ENCODE measurements at places on chromosomes 11 and 22.
A peak's percentile ranks its signal among the peaks of the same experiment; 100 is the strongest.

GRCh38 chr22:43343670-43344519 is 723 bp upstream of the SCUBE1 start:
- DNase-seq: no peak

DNA sequence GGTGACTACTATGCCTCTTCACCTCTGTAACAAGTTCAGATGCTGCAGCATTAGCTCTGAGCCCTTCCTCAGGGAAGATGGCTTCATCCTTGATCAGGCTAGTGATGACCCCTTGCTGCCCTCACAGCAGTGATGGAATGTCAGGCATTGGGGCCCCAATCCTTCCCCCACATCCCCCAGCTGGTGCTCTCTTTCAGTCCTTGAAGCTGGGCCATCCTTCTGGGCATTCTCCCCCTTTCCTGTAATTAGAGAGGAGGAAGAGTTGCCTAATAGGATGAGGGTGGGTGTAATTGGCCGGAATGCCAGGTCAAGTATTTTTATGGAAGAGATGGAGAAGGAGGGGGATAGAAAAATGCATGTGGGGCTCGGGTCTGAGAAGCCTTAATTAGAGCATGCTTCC is 62.6 kb downstream of the TRAF6 start:
- no peak for DNase-seq

GRCh38 chr11:10528121-10528520 is 12.9 kb downstream of the RNF141 start:
- no peak for DNase-seq

DNA sequence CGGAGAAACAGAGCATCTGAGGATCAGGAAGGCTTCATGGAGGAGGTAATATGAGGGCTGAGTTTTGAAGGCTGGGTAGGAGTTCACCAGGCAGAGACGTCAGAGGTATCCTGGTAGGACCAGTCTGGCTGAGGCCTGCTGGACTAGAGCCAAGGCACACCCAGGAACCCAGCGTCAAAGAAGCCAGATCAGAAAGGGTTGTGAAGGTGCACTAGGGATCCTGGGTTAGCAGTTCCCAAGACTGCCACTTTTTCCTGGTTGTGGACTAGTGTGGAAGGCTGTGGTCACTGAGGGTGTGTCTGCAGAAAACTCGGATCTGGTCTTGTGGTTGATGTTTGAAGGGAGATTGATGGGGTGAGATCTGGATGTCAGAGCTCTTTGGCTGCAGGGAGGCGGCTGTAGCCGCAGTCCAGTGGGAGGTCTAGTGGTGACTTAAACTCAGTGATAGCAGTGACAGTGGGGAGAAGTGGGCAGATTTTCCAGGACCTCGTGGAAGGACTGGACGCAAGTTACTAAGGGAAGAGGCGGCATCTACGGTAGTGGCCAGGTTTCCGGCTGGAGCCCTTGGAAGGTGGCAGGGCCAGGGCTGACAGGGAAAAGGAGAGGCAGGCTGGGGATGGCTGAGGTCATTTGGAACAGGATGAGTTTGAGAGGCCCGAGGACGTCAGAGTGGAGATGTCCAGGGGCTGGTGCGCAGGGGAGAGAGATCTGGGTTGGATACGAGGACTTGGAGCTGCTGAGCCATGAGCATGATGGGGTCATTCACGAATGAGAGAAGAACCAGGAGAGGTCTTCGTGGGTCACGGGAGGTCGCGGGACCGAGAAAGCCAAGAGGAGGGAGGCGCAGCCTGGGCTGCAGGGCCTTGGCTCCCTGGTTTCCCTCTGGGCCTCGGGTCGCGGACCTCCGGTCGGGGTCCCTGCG is 10.9 kb downstream of the RELA start:
- no peak for DNase-seq

- no peak for DNase-seq
Measured at GRCh38 chr11:37353192-37353591, 755.2 kb upstream of the RAG2 start.

GRCh38 chr22:30892286-30892685 is 76.3 kb downstream of the MORC2 start:
- DNase-seq: no peak

DNA sequence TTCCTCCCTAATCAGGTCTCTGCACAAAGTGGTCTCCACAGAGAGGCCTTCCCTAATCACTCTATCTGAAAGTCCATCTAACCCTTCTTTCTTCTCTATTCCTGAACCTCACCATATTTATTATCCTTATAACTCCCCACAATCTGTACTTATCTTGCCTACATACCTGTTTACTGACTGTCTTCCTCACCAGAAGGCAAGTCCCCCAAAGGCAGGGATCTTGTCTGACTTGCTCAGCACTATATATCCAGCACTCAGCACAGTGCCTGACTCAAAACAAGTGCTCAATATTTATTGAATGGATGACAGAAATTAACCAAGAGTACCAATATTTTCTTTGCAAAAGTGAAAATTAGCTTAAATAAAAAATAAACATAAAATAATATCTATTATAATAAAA is 5.5 kb downstream of the DCUN1D5 start:
- no peak for DNase-seq

GRCh38 chr11:117456027-117456720 is 128.5 kb downstream of the CEP164 start:
- DNase-seq: no peak

- DNase-seq: no peak
Measured at GRCh38 chr11:47220401-47220821, 5.6 kb downstream of the DDB2 start.

GRCh38 chr11:68959465-68960293 is 21.1 kb downstream of the MRGPRD start:
- DNase-seq: no peak

- no peak for DNase-seq
Measured at GRCh38 chr11:85974122-85974521, 94.8 kb downstream of the PICALM start.

DNA sequence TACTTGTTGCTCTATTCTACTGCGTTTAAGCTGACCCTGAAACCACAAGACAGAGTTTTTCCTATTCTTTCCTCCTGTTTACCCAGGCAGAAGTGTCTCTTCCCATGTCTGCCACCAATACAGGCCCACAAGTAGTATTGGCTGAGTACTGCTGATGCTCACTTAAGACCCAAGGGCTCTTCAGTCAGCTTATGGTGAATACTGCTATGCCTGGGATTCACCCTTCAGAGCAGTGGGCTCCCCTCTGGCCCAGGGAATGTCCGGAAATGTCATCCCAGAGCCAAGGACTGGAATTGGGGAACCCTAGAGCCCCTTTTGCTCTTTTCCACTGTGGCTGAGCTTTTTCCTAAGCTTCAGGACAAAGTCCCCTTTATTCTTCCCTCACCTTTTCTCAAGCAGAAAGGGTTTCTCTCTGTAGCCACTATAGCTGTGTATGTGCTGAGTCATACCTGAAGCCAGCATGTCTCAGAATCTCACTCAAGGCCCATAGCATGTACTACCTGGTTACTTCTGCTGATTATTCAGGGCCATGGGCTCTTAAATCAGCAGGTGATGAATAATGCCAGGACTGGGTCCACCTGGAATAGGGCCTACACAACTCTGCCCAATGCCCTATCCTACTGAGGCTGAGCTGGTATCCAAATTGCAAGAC is 745.8 kb upstream of the ANO5 start:
- no peak for DNase-seq

GRCh38 chr22:48456449-48456848 is 1371.2 kb downstream of the BRD1 start:
- no peak for DNase-seq

- no peak for DNase-seq
Measured at GRCh38 chr11:104765401-104766095, 132.7 kb downstream of the CASP12 start.

DNA sequence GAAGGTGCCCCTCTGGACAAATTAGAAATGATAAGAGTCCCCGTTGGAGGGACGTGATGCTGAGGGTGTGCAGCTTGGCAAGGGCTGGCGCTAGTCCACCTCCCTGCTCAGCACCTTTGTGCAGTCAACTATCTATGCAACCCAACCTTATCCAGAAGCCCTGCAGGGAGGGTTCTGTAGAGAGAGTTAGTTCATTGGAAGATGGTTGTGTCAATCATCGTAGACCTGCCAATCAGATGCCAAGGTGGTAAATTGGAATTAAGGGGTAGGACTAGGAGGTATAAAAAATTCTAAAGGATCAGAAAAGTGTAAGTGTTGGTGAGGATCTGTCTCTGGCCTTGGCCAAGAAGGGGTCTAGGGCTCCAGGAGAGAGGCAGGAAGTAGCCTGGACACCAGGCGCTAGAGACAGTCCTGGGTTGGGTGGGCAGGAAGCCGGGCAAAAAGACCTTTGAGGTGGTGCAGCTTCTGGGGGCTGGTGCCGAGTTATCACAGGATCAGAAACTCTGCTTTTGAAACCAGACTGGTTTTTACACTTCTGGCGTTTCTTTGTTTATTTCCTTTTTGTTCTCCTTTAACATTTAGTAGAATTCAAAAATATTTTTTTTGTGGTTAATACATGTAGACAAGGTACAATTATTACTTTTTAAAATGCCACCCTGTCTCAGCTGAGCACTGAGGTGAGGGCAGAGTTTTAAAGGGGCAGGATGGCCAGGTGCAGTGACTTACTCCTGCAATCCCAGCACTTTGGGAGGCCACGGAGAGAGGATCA is 1.6 kb downstream of the C1QTNF6 start:
- peak; percentile 39 for DNase-seq

- no peak for DNase-seq
Measured at GRCh38 chr11:35041070-35041554, 97.9 kb upstream of the CD44 start.

GRCh38 chr11:124717786-124718651 is 21.7 kb upstream of the NRGN start:
- DNase-seq: no peak

- DNase-seq: no peak
Measured at GRCh38 chr11:85960678-85961077, 105.5 kb downstream of the CCDC83 start.

DNA sequence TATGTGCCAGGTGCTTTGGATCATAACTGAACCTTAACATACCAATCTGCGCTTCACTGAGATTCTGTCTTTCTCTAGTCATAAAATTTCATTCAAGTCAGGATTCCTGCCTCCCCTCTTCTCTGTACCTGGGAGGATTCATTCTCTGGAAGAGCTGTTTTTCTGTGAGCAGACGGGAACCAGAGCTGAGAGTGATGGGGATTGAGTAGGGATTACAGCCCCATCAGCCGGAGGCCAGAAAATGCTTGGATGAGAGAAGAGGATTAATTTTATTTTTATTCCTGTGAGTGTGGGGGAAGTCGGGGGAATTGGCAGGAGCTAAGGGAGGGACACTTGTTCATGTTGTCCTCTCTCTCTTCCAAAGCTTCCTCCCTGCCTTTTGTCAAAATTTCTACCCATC is 4.7 kb downstream of the STX3 start:
- no peak for DNase-seq

GRCh38 chr11:133608496-133608895 is 76.2 kb upstream of the OPCML start:
- DNase-seq: no peak

DNA sequence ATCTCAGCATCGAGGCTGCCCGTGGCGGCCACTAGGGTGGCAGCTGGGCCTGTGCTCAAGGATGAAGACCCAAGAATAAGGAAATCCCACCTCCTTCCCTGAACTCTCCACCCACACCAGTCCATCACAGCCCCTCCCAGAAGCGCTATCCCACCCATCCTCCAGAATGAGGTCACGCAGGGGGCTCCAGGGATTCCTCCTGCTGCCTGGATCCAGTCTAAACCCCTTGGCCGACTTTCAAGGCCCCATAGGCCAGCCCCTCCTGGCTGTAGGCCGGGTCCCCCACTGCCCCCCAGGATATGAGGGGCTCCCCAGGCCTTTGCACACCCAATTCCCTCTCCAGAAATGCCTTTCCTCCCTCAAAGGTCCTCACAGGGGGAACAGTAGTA is 19.0 kb upstream of the SCGB1A1 start:
- no peak for DNase-seq

DNA sequence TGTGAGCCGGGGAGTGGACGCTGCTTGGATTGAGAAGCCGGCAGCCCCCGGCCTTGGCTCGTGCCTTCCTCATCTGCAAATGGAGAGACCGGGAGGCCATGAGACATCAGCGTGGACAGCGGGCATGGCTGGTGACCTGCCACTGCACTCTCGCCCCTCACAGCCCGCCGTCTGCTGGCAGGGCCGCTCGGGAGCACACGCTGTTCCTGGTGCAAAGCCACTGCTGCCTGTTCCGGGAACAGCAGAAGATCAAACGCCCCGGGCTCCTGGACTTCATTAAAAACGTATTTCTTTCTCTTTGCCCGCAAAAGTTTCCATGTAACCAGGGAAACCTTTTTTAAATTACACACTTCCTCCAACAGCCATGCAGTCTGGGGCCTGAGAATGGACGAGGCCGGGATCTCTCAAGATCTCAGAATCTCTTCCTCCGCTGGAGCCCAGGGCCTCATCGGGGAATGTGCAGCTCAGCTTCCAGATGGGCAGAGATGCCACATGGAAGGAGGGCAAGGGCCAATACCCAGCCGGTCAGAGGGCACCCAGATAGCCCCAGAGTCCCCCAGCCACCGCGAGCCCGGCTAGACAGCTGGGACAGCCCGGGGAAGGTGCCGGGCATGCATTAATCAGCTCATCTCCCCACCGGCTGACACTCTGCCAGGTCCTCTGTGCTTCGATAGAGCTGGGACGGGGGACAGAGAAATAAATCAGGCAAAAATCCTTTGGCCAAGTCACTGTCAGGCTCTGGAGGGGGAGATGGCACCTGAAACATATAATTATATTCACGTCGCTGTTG is 62.8 kb upstream of the PRR5 start:
- DNase-seq: no peak

DNA sequence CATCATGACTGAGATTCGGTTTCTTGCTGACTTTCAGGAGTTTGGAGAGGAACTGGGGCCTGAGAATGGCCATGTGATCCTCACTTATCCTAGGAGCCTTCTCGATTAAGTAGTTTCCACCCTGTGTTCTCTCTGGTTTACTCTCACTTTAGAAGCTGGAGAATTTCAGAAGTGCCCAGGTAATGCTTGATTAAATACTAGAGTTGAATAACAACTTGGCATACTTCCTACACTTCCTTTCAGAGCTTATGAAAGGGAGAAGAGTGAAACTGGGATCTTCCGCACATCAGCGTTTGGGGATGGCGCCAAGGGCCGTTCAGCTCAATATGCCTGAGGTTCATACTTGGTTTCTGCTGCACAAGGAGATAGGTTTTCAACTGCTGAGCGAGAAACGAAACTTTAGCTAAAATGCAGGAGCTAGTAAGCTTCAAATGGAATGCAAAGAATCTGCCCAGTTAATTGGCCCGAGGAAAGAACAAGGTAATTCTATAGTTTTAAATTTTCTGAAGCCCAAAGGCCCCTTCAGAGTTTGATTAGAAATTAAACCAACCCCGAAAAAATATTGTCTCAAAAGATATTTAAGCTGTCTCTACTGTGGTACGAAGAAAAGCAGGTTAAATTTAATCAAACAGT is 823 bp upstream of the MUC15 start:
- DNase-seq: no peak

- DNase-seq: no peak
Measured at GRCh38 chr11:101438126-101438525, 145.7 kb downstream of the TRPC6 start.

GRCh38 chr22:32446321-32446720 is 17.9 kb downstream of the BPIFC start:
- DNase-seq: no peak

- no peak for DNase-seq
Measured at GRCh38 chr22:27881421-27881820, 37.6 kb downstream of the PITPNB start.
